ENCODE measurements at places on chromosomes 2 and 18.

DNA sequence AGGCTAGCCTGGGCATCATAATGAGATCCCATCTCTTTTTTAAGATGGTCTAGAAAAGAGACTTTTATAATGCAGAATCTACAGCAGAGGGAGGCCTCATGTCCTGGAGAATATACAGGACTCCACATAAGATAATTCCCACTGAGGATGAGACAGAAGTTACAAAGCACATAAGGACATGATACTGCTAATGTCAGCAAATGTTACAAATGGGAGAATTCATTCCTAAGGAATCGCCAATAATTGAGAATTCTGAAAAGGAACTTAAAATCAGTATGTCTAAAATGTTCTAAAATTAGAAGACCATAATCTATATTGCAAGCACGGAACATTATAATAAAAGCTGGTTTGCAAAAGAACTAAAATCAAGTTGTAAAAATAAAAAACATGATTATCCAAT lies 131.6 kb upstream of the PKDCC start:
- DNase-seq = no peak

DNA sequence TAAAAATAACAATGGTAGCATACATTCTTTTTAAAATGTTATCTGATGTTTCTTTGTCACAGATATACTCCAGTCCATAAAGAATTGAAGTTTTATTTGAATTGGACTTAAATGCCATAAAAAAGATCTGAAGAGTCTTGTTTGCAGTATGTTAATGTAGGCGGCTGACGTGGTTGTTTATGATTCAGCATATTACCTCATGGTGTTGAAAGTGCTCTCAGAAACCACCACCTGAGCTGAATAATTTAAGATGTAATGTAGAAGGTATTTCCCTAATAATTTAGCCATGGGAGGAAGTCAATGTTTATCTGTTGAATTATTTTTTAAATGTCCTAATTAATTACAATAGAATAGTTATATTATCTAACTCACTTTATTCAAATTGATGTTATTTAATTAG lies 58.6 kb upstream of the CHN1 start:
- no peak for DNase-seq

DNA sequence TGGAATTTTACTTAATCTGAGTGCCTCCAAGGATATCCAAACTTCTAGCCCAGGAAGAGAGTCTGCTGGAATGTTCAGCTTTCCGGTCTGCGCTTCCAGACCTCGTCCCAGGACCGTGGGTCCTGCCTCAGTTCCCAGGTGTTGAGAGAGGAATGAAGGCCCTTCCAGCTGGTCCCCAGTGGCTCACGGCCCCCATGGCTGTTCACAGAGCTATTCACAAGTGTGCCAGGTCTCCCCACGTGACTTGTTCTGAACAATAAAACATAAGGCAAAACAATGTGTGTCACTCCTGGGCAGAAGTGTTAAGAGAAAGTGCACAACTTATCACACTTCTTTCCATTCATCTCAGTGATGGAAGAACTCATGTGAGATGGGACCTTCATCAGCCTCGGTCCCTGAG lies 20.1 kb upstream of the TEX51 start:
- no peak for DNase-seq

GRCh38 chr18:47100212-47100831 lies 50.0 kb downstream of the HDHD2 start:
- DNase-seq = no peak

DNA sequence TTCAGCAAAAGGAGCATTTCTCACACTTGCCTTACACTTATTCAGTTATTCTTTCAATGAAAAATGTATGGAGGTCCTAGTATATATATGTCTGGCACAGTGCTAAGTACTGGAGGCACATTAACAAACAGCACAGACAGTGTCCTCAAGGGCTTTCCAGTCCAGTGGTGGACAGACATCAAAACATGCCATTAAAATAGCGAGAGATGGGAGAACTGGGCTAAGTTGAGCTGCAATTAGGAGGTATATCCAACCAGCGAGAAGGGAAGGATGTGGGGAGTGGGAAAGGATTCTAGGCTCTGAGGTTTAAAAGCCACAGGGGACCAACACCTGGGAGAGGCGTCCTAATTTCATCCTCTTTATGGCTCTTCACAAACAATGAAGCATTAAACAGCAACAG lies 127.5 kb upstream of the TTC39C start:
- DNase-seq = no peak

GRCh38 chr2:196213252-196213980 lies 42.0 kb upstream of the STK17B start:
- no peak for DNase-seq

DNA sequence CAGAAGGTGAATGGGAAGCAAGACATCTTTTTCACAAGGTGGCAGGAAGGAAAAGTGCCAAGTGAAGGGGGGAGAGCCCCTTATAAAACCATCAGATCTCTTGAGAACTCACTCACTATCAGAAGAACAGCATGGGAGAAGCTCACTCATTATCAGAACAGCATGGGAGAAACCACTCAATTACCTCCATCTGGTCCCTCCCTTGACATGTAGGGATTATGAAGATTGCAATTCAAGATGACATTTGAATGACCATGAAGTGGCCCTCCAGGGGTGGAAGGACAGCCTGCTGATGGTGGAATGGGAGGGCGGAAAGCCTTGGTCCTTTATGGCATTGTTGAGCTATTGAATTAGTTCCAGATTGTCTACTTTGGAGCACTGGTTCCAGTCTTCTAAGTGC lies 413.0 kb upstream of the MEX3C start:
- DNase-seq = no peak

DNA sequence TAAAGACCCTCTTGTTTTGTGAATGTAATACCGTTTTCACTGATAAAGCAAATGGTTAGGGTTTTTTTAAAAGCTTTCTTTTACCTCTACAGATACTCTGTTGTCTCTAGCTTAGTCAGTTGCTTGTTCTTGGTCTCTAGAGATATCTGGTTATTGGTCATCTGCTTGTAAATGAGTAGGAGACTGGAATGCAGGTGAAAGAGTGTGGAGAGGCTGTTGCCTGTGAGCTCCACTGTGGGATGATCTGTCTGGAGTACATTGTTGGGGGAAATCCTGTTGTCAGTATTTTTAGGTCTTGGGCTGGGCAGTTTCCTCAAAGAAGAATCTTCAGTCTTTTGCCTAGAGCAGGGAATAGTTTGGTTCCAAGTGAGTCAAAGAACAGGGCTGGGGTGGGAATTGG lies 67.7 kb downstream of the SMCHD1 start:
- no peak for DNase-seq

DNA sequence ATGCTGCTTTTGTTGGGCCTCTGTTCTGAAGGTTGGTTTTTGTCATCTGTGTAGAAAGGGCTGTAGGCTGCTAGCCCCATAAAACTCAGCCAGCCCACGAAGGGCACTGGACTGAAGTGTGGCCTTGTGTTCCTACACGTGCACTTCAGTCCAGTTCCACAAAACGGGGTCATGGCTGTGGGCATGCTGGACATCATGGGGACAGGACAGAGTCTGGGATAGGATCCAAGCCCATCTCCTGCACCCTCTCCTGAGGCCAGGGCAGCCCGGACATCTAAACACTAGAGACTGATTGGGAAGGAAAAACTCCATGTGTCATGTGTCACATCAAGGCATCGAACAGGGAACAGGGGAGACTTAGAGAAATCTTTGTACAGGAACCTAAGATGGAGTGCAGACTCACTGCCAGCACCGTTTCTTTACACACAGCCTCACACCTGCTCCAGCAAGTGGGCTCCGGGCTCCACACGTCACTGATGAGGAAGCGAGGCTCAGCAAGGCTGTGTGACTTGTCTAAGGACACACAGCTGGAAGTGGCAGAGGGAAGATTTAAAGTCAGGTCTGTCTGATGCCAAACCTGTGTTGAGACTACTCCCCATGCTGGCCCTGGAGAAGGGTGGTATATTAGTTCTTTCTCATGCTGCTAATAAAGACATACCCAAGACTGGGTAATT lies 74.8 kb upstream of the BCL2L11 start:
- no peak for DNase-seq

GRCh38 chr2:105538840-105539239 lies 140.0 kb upstream of the FHL2 start:
- no peak for DNase-seq

DNA sequence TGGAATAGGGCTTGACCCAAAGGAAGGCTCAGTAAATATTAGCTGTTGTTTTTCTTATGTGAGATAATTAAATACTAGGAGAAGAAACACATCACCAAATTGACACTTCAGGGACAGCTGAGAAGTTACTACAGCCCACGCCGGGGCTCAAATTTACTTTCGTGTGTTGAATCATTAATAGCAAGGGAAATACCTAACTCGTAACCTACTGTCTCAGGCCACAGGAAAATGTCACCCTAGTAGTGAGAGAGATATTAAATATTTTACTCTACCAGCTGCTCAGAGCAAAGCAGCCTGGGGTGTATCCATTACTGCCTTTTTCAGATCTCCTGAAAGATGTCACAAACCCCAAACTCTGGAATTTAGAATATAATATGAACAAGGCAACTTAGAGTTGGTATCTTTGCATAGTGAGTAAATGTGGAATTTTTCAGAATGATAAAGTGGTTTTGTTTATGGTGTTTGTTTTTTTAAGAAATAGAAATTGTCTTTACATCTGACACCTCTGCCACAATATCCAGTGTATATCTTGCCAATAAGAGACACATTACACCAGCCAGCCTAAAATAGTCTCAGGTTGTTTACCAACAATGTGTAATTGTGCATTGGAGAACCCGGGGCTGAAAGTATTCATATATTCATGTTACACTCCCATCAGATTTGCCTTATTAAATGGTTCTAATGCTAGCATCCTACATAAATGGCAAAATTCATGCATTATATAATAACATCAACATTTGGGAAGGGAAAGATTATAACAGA lies 48.4 kb downstream of the ATP8B1 start:
- DNase-seq = no peak

DNA sequence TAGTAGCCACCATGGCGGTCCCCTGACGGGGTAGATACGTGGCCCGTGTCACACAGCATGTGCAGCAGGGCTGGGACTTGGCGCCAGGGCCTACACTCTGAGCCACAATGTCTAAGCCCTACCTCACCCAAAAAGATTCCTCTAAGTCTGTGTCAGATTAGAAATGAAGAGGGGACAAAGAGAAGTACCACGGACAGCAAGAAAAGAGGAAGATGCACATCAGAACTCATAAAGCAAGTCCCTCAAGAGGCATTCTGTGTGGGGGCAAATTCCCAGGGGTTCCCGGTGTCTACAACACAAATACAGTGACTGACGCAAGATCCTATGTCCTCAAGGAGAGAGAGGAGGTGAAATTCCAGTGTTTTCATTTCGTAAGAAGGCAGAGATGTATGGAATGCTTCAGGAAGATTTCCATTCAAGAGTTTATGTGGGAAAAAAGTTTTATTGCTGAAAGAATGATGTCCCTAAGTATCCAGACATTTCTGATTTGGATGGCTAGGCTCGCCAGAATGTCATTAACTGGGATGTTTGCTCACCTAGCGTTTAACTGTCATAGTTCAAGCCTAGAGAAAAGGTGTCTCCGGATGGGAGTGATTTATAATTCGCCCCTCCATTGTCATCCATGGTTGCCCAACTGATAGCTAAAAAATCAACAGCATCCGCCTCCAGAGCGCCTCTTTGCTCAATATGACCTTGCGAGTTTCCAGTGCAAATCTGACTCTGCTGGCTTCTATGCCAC lies 75.6 kb upstream of the CHMP1B start:
- no peak for DNase-seq

GRCh38 chr2:203366639-203367466 lies 38.7 kb downstream of the ABI2 start:
- DNase-seq = no peak

DNA sequence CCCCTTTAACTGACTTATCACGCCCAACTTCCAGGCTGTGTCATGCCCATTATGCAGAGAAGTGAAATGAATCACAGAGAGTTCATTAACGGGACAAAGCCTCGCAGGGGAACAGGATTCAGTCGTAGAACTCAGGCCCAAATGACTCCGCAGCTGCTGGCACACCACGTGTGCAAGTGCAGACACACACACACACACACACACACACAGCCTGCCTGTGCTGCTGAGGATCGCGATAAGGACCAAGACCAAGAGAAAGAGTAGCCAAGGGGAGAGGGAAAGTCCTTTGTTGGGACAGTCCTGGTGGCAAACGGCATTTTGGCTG lies 90.0 kb upstream of the TAF1B start:
- no peak for DNase-seq

DNA sequence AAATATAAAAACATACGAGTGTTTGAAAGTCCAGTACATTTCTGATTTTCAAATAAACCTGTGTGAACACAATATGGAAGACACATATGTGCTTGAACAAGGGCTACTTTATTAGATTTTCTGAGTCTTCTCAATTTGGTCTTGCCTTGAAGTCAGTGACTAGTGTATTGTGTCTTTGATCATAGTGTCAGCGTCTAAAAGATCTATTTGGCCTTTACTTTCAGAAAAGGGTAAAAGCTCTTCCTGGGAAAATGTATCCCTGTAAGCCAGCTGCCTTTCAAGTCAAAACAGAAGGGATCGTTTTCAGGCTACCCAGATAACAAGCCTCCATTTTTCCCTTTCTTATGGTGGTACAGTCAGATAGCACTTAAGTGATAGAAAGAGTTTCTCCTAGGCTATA lies 471.9 kb downstream of the CMPK2 start:
- DNase-seq = no peak

- no peak for DNase-seq
These were observed 252.4 kb downstream of the NDUFA10 start for GRCh38 chr2:239772721-239773120.

GRCh38 chr18:50277942-50278341 lies 3.4 kb downstream of the MBD1 start:
- DNase-seq = no peak

DNA sequence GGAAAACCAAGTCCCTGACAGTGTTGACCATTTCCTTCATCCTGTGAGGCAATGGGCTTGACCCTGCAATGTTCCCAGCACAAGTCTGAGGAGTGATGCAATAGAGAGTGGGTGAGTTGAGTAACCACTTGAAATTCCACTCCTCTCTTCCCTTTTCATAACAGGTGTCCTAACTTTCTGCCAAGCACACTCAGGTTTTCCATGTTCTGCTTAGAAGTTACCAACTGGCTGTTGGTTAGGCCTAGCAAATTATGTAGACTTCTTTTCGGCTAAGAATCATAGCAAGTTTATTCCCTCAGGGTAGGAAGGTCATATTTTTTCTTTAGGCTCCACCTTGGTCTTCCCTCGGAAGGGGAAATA lies 11.5 kb downstream of the GNLY start:
- DNase-seq = no peak
